ENCODE measurements at places on chromosomes 6 and 20.

GRCh38 chr6:57205550-57206328 lies 16.4 kb downstream of the RAB23 start:
- ATAC-seq, result no peak

GRCh38 chr6:130720076-130720715 lies 107.0 kb upstream of the SMLR1 start:
- ATAC-seq, result no peak

DNA sequence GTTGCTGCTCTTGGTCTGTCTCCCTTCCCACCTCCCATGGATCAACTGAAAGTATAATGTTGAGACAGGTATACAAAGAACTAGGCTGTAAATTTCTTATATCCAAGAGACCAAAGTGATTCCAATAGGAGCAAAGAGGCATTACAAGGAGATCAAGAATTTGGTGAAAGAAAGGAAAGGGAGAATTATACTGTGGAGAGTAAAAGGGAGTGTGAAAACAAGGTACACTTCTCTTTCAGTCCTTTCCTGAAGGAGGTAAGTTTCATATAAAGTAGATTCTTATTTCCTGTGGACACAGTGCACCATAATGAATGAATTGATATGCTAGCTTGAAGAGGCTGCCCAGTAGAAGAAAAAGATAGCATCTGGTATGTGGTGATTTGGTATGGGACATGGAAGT lies 49.7 kb downstream of the CD2AP start:
- no peak for ATAC-seq

DNA sequence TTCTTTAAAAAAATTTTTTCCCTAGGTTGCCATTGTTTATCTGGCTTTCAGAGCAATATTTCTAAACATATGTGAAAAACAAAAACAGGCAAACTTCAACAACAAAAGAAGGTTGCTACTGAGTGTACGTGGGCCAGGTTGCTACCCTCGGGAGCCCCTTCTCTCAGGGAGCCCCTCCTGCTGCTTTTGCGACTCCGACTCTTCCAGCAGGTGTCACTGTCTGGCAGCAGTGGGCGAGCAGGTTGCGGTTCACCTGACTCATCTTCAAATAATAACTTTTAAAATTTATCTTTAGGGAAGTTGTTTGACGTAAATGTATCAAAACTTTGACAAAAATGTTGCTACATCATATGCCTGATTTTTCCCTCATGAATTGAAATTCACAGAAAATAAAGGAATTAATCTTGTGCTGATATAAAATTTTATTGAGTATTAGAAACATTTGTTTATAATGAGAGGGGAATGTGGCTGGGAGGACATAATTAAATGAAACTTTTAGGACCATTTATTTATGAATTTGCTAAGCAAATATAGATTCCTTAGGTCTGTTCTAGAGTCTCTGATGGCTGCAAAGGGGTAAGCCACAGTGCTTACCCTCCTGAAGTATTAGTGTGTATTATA lies 138.8 kb downstream of the HIVEP1 start:
- ATAC-seq, result peak; percentile 41

- peak; percentile 83 for ATAC-seq
These were observed 77.5 kb downstream of the CDH22 start for GRCh38 chr20:46230801-46231282.
